ENCODE measurements at places on chromosomes 12 and 14.

DNA sequence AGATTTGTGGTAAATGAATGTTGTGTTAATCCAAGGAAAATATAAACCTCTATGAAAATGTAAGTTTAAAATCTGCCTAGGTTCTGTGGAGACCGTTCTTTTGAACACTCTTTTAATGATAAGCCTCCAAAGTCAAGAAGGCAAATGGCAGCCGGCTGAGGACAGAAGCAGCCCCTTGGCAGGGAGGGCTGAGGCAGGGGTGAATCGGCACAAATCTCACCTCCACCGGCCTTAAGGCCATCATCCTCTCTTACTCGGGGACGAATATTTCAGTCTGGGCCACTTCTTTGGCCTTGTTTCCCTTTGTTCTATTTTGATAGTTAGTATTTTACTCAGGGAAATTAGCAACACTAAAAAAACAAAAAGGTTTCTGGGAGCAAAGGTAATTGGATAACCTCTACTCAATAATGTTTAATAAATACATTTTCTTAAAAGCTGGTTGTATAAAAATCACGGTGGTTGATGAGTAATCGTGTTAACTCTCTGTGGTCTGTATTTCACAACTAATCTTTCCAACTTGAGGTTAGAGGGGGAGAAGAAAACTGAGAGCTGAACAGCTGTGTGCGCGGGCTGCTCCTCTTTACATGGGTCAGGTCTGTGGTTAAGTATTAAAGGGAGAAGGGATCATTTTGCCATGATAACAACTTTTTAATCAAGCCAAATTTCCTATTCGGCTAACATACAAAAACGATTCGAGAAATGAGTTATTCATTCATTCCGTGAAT lies 18.6 kb downstream of the LGMN start:
- DNase-seq = no peak

DNA sequence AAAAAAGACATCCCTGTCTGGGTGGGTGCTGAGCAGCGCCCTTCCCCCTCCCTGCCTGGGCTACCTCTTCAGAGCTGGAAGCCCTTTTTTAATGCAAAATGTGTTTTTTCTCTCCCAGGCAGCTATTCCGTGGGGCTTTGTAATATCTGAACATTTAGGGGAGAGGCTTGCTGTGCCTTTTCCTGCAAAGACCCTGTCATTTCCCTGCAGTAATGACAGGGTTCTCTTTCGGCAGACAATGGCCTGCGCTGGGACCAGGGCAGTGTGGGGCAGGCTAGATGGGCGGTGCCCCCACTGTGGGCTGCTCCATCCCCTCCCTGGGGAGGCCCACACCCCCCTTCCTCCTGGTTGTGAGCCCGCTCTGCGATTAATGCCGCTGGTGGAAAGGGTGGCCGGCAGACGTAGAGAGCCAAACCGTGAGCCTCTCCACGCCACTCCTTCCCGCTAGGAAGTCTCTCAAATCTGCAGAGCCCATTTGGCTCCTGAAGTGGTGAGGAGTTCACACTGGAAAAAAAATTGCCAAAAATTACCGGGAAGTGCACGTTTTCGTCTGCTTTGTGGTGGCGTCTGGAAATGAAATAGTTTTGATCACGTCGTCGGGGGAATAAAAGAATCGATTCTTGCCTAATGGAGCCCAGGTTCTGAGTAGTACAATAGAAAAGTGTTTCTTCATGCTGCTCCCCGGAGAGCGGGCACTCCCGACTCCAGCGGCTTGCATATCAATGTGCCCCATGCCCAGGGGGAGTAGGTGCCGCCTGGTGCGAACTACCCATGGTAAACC lies 31.5 kb downstream of the KIF26A start:
- no peak for DNase-seq

DNA sequence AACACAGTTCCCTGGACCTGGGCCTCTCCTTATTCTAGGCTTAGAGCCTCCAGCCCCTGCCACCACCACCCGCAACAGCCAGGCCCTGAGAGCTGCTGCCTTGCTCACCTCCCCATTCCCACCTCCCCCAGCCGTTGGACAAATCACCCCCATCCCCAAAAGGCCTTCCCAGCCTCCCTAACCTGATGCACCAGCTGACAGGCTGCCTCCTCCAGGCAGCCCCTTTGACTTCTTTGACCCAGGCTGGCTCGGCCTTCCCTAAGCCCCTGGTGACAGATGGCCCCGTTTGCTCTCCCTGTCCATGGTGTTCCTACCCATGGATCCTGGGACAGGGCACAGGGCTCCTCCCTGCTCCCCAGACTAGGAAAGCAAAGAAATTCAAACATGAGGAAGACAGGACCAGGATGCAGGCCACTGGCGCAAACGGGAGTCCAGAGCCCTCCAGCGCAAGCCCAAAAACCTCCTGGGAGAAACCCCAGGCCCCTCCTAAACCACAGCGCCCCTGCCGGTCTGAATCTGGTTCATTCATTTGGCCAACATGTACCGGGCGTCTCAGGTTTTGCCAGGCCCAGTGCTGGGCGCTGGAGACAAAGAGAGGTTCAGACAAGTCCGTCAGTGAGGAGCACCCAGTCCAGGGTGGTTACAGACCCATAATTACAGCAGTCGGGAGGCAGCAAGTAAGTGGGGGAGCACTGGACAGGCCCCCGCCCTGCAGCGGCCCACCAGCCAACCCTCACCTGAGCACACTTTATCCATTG lies 2.4 kb downstream of the AKT1 start:
- no peak for DNase-seq

- no peak for DNase-seq
Measured at GRCh38 chr12:79252358-79253075, 387.9 kb downstream of the SYT1 start.

- DNase-seq = no peak
Measured at GRCh38 chr14:100278702-100279101, 27.5 kb downstream of the SLC25A29 start.

- DNase-seq = no peak
Measured at GRCh38 chr14:90559811-90560492, 163.1 kb downstream of the CALM1 start.

DNA sequence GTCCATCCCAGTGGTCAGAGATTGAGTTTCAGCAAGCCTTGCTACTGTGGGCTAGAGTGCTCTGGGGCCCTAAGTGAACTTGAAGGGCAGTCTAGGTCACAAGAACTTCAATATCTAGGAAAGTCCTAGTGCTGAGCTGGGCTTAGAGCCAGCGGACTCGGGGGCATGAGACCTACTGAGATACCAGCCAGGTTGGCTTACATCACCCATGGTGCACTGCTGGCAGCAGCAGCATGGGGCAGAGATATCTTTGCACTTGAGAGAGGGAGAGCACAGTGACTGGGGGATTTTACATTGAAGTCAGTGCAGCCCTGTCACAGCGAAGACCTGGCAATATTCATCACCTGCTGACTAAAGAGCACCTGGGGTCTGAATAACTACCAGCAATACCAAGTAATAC lies 158.3 kb upstream of the PRKD1 start:
- DNase-seq = no peak

GRCh38 chr12:115636546-115636945 lies 640.9 kb downstream of the MED13L start:
- DNase-seq = no peak

DNA sequence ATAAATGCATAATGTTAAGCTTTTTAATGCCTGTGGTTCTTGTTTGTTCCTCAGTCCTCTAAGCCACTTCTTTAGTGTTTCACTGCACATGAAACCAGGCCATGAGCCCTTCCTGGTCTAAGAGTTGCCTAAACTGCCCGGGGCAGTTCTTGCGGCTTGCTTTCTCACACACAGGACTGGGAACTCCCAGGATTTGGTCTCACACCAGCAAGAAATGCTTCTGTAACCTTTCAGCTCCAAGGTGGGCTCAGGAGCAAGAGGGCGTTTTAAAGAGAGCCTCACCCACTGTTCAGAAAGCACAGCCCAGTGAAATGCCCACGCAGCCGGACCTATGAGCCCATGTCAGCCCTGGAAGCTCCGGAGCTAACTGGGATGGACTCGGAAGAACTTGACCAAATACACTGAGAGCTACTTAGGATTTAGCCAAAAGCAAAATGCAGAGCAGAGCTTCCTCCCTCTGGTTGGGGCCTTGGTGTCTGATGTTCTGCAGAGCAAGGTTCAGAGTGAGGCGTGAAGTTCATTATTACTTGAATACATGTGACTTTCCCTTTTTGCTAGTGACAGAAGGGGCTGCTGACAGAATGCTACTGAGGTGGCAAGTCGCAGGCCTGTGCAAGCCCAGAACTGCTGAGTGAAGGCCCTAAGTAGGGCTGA lies 23.4 kb downstream of the SLC25A29 start:
- no peak for DNase-seq

- DNase-seq = no peak
Measured at GRCh38 chr12:25651931-25652330, 98.8 kb upstream of the LMNTD1 start.

DNA sequence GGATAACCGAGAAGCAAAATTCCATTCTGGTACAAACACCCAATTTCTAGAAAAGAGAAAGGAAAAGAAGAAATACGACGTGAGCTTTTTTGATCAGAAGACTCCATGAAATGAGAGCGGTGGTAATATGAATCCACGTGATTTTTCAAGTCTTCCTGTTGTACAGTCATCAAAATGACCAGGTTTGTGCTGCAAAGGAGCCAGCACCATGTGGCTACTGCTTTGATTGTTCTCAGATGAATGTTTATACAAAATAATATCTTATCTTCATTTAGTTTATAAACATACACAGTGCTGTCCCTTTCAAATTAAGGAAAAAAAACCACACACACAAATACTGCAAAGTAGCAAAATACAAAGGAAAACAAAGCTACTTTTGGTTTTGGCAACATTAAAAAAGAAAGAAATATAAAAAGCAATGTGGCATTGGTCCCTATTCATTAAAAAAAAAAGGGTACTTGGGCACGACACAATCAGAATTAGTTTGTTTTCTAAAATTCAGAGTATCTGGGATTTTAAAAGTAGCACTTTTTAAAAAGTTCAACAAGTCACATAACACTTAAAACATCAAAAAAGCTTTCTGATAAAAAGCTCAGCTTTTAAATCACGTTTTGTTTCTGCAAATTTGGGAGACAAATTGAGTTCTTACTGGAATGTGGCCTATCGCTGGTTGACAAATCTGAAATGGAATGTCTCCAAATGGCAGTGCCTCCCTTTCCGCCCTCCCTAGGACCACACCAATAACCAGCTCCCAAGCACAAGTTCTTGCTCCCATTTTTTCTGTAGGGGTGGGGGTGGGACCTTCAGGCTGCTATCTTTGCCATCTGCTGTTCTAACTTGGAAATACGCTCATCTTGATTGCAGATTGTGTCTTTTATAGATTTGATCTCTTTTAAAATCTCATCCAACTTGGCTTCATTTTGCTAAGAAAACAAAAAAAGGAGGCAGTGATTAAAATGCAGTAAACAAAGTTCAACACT lies 13.2 kb upstream of the SELPLG start:
- no peak for DNase-seq

DNA sequence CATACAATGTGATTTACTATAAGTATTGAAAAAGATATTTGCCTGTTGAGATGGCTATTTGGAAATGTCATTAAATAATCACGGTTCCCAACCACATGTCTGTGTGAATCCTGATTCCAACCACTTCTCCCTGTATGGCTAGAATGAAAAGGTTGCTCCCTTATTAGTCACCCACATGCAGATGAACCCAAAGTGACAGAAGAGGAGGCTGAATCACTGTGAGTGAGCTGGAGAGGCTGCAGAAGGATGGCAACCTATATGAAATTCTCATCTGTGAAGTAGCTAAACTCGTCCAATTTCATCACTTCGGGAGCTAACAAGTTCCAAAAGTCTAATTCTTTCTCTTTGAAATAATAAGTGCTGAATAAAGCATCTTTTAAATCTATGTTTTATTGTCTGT lies 300.5 kb downstream of the PRKD1 start:
- DNase-seq = no peak

- no peak for DNase-seq
Measured at GRCh38 chr14:22428700-22429291, 160.2 kb downstream of the DAD1 start.

GRCh38 chr14:104547998-104548700 lies 31.4 kb upstream of the C14orf180 start:
- no peak for DNase-seq

GRCh38 chr12:106136263-106136662 lies 2.5 kb downstream of the NUAK1 start:
- DNase-seq = peak; percentile 65

- DNase-seq = no peak
Measured at GRCh38 chr14:100130521-100130920, 28.9 kb downstream of the DEGS2 start.

DNA sequence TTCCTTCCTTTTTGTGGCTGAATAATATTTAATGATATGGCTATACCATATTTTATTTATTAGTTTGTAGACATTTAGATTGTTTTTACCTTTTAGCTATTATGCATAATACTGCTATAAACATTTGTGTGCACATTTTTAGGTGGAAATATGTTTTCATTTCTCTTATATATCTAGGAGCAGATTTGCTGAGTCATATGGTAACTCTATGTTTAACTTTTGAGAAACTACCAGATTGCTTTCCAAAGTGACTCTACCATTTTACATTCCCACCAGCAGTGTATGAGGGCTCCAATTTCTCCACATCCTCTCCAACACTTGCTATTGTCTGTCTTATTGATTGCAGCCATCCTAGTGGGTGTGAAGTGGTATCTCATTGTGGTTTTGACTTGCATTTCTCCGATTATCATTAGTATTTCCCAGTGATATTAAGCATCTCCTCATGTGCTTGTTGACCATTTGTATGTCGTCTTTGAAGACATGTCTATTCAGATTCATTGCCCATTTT lies 160.2 kb downstream of the KICS2 start:
- DNase-seq = no peak

GRCh38 chr12:118259079-118259478 lies 113.6 kb downstream of the TAOK3 start:
- DNase-seq = no peak

DNA sequence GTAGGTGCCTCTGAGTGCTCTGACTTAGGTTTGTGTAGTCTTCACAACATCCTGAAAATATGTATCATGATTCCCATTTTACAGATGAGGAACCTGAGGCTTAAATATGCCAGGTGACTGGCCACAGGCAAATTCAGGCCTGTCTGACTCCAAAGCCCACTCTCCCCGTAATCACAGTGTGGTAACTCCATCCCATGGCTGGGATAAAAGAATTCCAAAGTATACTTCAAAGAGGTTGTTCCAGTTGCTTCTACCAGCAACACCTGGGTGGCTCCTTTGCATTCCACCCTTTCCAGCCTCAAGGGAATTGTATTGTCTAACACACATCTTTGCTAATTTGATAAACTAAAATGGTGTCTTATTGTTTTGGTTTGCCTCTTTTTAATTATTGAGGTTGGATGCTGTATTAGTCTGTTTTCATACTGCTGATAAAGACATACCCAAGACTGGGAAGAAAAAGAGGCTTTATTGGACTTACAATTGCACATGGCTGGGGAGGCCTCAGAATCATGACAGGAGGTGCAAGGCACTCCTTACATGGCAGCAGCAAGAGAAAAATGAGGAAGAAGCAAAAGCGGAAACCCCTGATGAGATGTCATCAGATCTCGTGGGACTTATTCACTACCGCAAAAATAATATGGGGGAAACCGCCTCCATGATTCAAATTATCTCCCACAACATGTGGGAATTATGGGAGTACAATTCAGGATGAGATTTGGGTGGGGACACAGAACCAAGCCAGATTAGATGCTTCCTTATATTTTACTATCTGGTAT lies 9.9 kb upstream of the CHST11 start:
- no peak for DNase-seq

- DNase-seq = no peak
Measured at GRCh38 chr12:68138480-68138879, 21.1 kb downstream of the IFNG start.

- no peak for DNase-seq
Measured at GRCh38 chr12:45216983-45217485, 1.1 kb downstream of the ANO6 start.

- DNase-seq = no peak
Measured at GRCh38 chr12:21476949-21477348, 24.5 kb downstream of the RECQL start.

All from stimulated activated CD4-positive, alpha-beta T cell treated with anti-CD3 and anti-CD28 coated beads, Interleukin-1b, Interleukin-23, amount 100 ng/mL, for 1 hour (primary cell).